ENCODE measurements at places on chromosomes 7 and 10. TPM values are rescaled to one million over a fixed set of nuclear protein-coding genes. Genes with fewer than 3 reads are reported as not detected.

Gene HECW1
- not detected for total RNA-seq

Gene RNF32
- total RNA-seq: not detected

Gene OR6B1
- total RNA-seq: not detected

Gene SPAM1
- total RNA-seq: not detected

Gene CCDC7
- 83.8 TPM for total RNA-seq

Gene SPDYE8
- 0.14 TPM for total RNA-seq

Gene MAGI2
- total RNA-seq: 7.2 TPM

Gene TRA2A
- 12.6 TPM for total RNA-seq

Gene COL28A1
- total RNA-seq: 6.8 TPM

Gene KCND2
- total RNA-seq: 0.26 TPM

Gene TMEM213
- 0.35 TPM for total RNA-seq

Gene TSPAN12
- 9.5 TPM for total RNA-seq

Gene CPA5
- not detected for total RNA-seq

Gene ZNF365
- not detected for total RNA-seq

Gene SLC18A3
- total RNA-seq: 0.07 TPM

- no peak for DNase-seq
Measured at GRCh38 chr10:7157091-7157490, 253.7 kb downstream of the SFMBT2 start.

DNA sequence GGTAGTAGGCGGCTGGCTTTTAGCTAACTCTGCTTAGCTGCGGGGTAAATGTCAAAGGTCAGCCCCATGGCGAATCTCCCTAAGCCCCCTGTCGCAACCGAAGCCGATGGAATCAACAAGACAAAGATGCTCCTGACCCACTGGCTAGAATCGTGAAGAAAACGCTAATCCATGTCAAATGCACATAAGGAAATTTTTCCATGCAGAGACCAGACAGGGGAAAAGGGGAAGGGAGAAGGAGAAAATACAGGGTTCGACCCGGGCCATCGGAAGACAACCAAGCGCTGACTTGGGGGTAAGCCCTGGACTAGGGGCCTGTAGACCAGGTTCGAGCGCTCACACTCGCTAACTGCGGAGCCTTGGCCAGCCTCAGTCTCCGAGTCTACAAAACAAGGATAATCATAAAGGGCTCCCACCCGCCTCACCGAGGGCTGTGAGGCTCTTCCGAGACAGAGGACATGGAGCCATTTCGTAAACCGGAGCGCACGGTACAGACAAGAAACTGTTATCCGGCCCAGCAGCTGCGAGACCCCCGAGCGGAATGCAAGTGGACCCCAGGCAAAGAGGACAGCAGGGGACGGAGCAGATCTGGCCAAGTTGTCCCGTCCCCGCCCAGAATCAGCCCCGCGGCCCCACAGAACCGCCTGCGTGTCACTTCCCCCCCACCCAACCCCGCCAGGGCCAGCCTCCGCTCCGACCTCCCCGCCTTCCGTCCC is 507 bp downstream of the SAR1A start:
- DNase-seq: no peak

GRCh38 chr10:12513775-12514673 is 164.7 kb downstream of the CAMK1D start:
- DNase-seq: no peak

GRCh38 chr7:74066626-74067025 is 17.0 kb upstream of the LIMK1 start:
- DNase-seq: no peak

DNA sequence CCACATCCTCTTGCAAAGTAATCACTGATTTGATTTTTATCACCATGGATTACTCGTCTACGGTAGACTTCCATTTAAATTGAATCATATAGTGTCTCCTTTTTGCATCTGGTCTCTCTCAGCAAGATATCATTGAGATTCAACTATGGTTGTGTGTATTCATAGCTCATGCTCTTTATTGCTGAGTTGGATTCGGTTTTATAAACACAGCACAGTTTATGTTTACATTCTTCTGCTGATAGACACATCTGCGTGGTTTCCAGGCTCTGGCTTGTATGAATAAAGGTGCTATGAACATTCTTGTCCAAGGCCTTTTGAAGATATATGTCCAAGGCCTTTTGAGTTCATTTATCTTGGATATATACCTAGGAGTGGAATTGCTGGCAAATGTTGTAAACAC is 356.5 kb upstream of the CELF2 start:
- no peak for DNase-seq

DNA sequence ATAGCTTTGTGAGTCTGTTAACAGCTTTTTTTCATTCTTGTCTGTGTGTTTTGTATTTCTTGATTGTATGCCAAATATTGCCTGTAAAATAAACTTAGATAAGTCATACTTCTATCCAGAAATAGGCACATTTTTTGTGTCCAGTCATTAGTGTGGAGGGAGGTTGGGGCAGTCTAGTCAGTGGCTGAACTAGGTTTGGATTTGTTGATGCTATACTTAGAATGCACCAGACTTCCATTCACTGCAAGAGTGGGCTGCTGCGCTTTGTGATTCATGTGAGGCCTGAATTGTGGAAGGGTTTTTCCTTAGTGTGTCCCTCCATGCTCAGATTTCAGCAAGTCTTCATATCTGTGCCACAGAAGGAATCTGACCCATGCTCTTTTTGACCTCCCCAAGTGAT is 50.0 kb downstream of the TRUB1 start:
- DNase-seq: no peak

DNA sequence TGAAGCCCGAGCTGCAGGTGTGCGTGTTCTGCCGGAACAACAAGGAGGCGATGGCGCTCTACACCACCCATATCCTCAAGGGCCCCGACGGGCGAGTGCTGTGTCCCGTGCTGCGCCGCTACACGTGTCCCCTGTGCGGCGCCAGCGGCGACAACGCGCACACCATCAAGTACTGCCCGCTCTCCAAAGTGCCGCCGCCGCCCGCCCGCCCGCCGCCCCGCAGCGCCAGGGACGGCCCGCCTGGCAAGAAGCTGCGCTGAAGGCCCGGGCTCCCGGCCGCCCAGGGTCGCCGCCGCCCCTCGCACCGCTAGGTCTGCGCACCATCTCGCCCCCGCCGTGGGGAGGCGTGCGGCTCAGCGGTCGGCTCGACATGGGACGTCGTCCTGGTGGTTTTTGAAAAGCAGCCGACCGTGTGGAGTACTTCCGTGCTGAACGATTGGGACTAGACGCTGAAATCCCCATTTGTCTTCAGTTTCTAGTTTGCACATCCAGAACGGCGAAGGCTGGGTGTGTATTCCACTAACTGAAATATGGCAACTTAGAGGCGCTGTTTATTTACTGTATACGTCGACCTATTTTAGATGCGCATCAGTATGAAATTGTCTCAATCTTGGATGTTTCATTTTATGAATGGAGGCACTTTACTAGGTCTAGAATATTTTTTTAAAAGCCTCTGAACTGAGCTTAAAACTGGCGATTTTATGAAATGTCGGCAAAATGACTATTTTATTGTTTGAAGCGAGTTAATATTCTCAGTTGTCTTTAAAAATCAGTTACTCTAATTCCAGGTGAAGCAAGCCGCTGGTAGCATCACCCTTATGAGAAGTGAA is 1.1 kb downstream of the NANOS1 start:
- DNase-seq: no peak

GRCh38 chr10:26946102-26946811 is 85.5 kb upstream of the ABI1 start:
- DNase-seq: no peak

DNA sequence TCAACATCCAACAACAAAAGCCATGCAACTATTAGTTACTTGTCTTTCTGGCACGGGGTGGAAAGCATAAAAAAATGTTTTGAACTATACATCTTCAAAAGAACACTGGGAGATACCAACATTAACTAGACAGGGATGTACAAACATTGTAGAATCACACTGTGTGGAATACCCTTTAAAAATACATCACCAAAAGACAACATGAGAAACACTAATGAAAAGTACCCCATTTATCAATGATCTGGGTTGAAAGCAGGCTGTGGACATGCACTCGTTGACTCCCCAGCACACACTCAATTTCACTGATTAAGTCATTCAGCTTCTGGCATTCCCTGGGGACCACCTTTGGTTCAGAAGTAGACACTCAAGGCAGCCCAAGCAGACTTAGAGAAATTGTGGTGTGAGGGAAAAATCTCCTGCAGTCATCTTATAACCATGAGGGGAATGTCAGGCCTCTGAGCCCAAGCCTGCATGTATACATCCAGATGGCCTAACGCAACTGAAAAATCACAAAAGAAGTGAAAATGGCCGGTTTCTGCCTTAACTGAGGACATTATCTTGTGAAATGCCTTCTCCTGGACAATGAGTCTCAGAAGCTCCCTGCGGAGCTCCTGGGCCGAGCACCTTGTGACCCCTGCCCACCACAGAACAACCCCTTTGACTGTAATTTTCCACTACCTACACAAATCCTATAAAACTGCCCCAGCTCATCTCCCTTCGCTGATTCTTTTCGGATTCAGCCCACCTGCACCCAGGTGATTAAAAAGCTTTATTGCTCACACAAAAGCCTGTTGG is 53.0 kb downstream of the CACUL1 start:
- no peak for DNase-seq

DNA sequence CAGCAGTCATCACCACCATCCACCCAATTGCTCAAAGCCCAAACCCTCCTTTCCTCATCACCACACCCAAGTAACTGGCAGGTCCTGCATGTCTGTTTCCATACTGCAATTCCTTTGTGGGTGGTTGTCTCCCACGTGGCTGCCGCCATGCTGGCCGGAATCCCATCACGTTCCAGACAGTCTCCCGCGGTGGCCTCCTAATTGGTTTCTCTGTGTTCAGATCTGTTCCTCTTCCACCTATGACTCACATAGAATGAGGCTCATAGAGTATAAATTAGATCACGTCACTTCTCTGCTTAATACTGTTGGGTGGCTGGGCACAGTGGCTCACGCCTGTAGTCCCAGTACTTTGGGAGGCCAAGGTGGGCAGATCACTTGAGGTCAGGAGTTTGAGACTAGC is 813.0 kb downstream of the TYW1 start:
- DNase-seq: no peak

GRCh38 chr10:129896860-129897200 is 67.2 kb downstream of the EBF3 start:
- DNase-seq: no peak

GRCh38 chr7:6443372-6443941 is 4.3 kb downstream of the DAGLB start:
- DNase-seq: no peak

- no peak for DNase-seq
Measured at GRCh38 chr7:7517754-7518153, 17.9 kb downstream of the COL28A1 start.

GRCh38 chr7:130566898-130567280 is 75.0 kb downstream of the MEST start:
- no peak for DNase-seq

DNA sequence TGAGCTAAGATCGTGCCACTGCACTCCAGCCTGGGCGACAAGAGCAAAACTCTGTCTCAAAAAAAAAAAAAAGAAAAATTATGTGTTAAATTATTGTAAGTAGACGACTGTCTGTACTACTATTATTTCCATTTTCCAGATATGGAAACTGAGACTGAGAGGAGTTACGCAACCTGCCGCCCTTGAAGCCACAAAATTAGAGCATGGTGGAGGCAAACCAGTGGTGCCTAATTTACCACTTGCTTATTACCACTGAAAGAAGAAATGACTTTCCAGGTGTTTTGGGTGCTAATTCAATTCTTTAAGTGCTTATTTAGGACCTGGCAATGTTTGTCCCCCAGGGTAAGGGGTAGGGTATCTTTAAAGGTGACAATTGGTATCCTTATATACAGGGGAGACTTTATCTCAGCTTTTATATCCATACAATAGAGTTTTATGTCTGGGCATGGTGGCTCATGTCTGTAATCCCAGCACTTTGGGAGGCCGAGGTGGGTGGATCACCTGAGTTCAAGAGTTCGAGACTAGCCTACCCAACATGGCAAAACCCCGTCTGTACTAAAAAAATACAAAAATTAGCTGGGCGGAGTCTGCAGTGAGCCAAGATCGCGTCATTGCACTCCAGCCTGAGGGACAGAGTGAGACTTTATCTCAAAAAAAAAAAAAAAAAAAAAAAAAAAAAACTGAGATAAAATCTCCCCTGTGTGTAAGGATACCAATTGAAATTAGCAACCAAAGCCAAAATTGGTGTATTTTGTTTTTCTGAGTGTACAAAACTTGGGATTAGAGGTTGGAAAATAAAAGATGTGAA is 16.6 kb upstream of the CAMK1D start:
- no peak for DNase-seq

DNA sequence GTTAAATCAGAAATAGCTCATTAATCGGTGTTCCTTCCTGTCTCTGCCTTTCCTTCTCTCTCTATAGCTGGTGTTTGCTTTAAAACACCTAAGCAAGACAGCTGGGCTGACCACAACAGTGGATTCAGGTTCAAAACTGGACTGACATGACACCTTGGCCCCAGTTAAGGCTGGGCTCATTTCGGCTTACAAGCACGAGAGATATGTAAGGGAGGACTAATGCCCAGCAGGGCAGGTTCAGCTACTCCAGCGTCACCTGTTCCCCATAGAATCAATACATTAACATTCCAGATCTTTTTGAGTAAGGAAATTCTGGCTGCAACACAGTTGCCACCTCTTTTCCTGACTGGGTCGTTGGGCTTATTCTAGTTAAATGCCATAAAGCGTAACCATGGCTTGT is 323.0 kb upstream of the AOAH start:
- DNase-seq: no peak

DNA sequence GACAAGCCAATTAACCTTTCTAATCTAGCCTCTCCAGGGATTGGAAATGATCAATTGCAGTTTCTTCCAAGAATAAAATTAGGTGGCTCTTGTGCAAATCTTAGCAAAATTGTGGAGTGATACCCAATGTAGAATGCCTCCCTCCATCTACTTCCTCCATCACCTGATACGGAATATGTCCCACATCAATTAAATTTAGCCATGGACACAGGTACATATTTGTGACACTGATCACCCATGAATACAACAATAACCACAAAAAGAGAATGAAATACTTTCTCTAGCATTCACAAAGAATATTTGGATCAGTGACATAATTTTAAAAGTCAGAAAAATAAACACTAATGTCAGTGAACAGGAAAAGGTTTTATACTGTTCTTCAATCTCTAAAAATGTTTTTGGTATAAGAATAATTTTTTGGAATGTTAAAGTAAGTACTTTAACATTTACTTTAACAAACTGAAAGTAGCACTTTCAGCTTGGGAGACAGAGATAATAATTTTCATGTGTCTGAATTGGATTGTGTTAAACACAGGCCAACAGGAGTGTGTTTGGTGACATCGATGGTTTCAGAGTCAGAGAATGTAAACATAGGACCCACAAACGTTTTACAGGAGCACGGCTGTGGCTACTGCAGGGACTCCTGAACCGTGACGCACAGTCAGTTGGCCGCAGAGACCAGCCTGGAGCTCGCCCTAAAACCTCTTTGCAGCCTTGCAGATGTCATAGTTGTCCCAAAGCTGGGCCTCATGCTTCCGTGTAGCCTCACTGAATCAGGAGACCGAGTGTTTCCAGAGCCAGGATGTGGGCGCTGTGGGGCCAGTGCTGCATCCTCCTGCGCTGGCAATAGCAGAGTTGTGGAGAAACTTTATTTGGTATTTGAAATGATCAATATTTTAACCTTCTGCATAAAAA is 7.2 kb downstream of the RBM20 start:
- no peak for DNase-seq

GRCh38 chr7:14894826-14895225 is 7.7 kb downstream of the DGKB start:
- DNase-seq: no peak

- no peak for DNase-seq
Measured at GRCh38 chr10:69710008-69710888, 80.2 kb downstream of the FAM241B start.

All from uterus (tissue), 4 donors.